Stimulated activated CD8-positive, alpha-beta memory T cell treated with anti-CD3 and anti-CD28 coated beads, Interleukin-7, amount 100 ng/mL, for 4 hours (primary cell): ENCODE measurements at places on chromosomes 2 and 18.

DNA sequence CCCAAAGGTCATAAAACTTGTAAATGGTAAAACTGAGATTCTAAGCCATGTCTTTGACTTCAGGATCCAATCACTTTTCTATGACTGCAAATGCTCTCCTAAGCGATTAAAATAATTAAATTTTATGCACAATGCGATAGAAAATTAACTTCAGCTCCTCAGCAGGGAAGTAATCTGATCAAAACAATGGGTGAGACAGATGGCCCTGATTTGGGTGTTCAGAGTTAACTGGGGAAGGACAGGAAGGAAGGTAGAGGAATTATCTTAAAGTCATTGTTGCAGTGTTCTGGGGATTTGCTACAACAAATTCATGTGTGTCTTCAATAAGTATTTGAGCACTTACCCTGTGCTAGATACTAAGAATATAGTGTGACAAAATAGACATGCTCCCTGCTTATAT is 446.0 kb upstream of the MEX3C start:
- DNase-seq, result no peak

GRCh38 chr18:2572171-2572569 is 813 bp downstream of the NDC80 start:
- no peak for DNase-seq

- no peak for DNase-seq
Measured at GRCh38 chr2:71507476-71507875, 54.1 kb downstream of the DYSF start.

GRCh38 chr18:56043641-56044061 is 455.7 kb upstream of the TCF4 start:
- no peak for DNase-seq

GRCh38 chr2:10768063-10768507 is 44.5 kb downstream of the PDIA6 start:
- DNase-seq, result no peak
